Immature natural killer cell (primary cell): ENCODE measurements at places on chromosomes 13 and 19.

GRCh38 chr13:106398289-106398688 is 137.2 kb downstream of the EFNB2 start:
- no peak for DNase-seq

DNA sequence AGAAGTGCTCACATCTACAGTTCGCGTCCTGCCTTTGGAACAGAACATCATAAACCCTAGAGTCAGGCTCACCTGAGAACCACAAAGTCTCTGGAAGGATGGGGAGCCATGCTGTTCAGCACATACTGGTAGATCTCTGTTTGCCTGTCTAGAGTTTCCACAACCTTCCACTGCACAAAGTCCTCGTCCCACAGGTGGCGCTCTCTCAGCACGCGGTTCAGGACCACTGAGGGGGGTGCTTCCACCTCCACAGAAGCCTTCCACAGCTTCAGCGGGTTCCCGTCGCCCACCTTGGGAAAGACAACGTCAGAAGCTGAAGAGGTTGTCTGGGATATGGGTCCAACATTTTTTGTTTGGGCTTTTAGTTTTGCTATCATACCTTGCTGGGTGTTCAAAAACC is 93.6 kb downstream of the KL start:
- DNase-seq: no peak

- DNase-seq: no peak
These were observed 11.4 kb upstream of the SHC2 start for GRCh38 chr19:472005-472858.

DNA sequence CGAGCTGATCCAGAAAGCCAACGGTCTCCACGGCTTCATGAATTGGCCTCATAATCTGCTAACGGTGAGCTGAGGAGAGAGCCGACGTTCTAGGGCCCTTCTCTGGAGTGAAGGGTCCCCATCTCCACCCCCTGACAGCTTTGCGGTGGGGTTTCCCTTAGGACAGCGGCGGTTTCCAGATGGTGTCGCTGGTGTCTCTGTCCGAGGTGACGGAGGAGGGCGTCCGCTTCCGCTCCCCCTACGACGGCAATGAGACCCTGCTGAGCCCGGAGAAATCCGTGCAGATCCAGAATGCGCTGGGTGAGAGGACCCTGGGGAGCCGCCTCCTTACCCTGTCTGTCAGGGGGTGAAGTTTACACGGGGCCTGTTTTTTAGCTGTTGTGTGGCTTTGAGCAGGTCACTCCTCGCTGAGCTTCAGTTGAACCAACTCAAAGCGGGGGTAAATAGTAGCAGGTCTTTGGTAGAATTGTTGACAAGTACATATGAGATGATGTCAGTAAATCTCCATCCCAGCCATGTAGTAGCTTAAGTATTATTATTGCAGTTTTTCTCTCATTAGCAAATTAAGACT is 801 bp downstream of the QTRT1 start:
- DNase-seq: no peak

- no peak for DNase-seq
These were observed 104.2 kb downstream of the UBL3 start for GRCh38 chr13:29746148-29746677.

DNA sequence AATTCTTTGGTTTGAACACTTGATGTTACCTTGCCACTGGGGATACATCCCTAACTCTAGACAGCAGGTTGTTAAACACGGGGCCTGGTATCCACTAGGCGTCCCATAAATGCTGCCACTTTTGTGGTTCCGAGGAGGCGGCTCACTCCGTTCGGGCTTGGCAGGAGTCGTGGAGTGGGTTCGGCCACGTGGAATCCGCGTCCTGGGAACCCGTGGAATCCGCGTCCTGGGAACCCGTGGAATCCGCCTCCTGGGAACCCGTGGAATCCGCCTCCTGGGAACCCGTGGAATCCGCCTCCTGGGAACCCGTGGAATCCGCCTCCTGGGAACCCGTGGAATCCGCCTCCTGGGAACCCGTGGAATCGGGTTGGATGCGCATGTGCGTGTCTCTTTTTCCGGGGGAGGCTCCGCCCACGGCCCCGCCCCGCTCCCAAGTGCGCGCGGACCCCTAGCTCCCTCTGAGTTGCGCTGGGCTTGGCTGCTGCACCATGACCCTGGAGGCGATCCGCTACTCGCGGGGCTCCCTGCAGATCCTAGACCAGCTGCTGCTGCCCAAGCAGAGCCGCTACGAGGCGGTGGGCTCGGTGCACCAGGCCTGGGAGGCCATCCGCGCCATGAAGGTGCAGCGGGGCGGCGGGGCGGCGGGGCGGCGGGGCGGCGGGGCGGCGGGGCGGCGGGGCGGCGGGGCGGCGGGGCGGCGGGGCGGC is at the start of gene MRI1:
MRI1 (plus strand) TSS at position 422 of the 707 bp plus-strand sequence; CDS start at position 489, 67 bp downstream.
- peak; percentile 61 for DNase-seq

- no peak for DNase-seq
These were observed 20.7 kb upstream of the XPO4 start for GRCh38 chr13:20923272-20923671.

GRCh38 chr19:5850743-5851293 is 431 bp downstream of the FUT3 start:
- DNase-seq: no peak

DNA sequence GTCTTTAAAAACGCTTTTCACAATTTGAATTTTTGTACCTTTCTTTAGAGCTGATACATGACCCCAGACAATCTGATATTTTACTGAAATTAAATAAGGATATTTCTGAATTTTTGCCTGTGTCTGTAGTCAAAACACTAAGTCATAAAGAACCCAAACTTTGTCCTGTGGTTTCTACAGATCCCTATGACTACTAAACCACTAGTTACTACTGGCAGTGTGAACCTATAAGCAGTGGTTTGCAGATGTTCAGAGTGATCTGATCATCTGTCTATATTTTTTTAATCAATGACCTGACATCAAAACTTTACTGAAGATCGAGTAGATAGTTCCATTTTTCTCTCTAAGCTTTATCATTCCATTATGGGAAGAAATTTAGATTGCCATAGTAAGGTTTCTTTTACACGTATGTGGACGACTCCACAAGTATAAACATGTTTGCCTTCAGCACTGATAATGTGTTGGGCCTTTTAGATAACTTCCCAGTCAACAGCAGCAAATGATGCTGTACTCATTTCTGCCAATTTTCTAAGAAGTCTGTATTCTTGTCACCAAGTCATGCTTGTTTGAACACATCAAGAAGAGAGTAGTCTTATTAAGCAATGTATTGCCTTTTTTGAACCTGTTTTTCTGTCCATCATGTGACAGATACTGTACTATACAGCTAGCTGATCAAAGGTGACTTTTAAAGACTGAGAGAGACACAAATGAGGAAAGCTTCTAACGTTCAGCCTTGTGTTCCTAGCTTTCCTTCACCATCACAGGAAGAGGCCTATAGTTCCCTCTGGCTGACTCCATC is 21.8 kb downstream of the POLR1D start:
- no peak for DNase-seq

DNA sequence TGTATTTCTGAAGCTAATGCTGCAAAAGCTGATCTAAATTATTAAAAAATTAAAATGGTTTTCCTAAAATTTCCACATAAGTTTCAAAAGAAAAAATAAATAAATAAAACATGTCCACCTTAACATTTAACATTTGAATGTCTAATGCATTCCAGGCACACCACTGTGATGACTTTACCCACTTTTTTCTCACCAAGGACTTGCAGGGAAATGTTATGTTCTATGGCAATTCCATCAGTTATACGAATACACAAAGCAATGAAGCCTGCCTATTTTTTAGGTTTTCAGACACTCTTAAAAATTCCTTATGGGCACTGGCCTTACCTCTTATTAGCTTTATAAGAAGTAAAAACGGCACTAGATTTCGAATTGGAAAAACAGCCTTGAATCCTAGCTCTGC is 10.2 kb downstream of the TSC22D1 start:
- DNase-seq: no peak

GRCh38 chr13:24127116-24127631 is 33.3 kb upstream of the SPATA13 start:
- no peak for DNase-seq

GRCh38 chr19:41597600-41598041 is 21.7 kb downstream of the CEACAM21 start:
- peak; percentile 66 for DNase-seq

GRCh38 chr13:95319551-95320274 is 18.5 kb upstream of the ABCC4 start:
- no peak for DNase-seq

- DNase-seq: peak; percentile 60
These were observed 16.3 kb upstream of the RNASEH2B start for GRCh38 chr13:50893211-50893852.

DNA sequence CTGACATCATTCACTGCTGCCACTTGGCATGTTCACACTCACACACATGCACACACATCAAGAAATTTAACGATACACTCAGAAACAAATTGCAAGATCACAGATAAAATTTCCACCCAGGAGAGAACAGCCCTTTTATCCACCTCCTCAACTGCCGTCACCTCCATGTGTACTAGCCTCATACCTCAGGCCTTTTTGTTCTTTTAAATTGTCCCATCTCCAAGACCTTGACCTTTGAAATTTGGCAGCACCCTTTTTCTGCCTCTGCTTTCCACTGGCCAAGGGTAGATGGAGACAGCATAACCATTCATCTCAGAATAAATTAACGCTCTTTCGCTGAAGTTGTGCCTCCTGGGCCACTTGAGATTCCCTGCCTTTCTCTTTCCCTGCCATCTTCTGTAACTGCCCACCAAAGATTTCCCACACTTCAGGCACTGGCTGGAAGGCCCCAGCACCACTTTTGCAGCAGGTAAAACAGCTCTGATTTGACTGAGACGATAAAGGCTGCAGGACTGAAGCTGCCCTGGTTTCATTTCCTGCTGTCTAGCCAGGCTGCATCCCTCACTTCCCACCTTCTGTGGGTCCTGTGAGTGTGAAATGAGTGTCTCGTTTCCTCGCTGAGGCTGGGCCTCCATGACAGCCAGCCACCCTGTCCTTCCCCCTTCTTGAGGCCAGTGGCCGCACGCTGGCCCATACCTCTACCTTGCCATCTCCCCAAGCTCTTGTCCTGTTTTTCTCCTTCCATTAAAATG is 39.3 kb downstream of the MBNL2 start:
- peak; percentile 34 for DNase-seq

DNA sequence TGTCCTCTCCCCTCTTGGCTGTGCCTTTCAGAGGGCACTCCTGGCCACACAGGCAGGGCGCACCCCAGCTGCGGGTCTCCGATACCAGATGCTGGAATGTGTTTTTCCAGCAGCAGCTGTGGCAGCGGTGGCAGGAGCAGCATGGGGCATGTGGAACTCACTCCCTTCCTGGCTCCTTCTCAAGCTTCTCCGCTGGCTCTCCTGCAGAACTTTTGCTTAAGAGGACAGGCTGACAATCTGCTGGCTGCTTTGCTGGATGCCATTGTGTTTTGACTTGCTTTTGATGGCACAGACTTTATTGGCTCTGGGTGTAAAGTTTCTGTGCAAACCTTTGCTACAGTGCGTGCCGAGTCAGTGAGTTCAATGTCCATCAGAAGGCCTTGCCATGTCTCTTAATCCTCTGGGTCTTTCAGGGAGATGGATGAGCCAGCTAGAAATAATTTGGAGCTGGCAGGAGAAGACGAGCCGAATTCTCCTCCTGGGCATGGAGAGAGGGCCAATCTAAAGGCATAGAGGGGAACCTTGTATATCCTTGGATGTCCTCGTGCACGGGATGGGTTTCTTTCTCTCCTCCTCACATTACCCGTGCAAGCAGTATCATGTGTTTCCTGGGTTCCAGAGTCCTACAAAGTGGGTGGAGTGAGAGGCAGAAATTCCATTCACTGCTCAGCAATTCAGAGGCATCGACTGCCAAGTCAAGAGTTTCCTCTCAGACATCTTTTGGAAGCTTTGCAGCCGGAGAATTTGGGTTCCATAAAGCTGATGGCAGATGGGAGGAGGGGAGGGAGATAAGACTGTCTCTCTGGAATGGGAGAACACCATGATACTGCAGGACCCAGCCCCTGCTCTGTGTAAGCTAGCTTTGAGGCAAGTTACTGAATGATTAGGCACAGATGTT is 231.2 kb downstream of the FGF9 start:
- no peak for DNase-seq

GRCh38 chr13:27789495-27790303 is 2.6 kb upstream of the GSX1 start:
- DNase-seq: no peak

DNA sequence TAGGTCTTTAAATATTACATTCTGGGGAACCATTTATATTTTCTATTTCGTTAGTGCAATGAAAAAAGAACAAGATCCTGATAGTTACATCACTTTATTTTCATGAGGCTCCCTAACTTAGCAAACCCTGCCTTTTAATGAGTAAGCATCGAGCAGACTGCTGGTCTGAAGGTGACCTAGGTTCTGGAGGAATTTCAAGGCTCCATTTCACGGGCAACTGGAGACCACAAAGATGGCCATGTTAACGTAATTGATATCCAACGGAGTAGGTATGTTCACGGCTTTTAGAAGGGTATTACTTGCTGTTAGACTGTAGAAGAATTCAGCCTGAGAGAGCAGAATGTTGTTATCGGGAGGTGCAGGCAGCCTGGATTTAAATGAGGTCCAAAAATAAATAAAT is 1597.6 kb downstream of the EFNB2 start:
- DNase-seq: no peak

GRCh38 chr13:109396266-109396665 is 390.1 kb downstream of the IRS2 start:
- no peak for DNase-seq

GRCh38 chr19:17116996-17117702 is 41.6 kb downstream of the MYO9B start:
- DNase-seq: no peak
